Mesothelial cell of epicardium (in vitro differentiated cells): ENCODE measurements at places on chromosomes 3 and 15.
A peak's percentile ranks its signal among the peaks of the same experiment; 100 is the strongest.

DNA sequence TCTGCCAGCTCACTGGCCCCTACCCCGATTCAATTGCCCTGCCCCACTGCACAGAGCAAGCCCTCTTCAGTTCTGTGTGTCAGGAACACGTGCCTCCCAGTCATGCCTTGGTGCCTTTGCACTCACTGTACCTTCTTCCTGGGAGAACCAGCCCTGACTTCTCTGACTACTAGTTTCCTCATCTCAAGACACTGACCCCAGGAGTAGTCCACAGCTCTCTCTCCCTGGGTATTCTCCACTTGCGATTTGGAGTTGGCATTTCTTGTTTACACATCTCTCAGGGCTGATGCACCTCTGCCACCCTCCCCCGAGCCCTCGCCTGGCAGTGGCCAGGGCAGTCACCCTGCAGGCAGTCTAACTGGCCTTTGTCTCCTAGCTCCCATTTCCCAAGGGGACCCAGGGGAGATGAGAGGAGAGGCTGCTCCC lies 5.7 kb downstream of the CISH start:
- DNase-seq: no peak

GRCh38 chr15:52326756-52327155 lies 31.2 kb upstream of the MYO5C start:
- no peak for DNase-seq

DNA sequence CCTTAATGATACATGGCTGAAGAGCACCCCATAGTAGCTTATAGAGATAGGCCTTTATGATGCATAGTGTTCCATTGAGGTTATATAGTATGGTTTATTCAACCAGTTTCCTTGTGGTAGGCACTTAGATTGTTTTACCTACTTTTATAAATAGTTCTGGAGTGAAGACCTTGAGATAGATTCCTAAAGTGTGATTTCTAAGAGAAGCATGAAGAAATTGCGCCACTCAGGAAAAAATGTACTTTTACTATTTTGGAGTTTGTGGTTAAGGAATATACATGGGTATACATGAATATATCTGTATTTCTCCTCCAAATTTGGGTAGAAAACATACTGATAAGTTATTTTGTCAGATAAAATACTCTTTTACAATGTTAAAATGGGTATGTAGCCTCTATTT lies 70.5 kb downstream of the CHD2 start:
- no peak for DNase-seq

DNA sequence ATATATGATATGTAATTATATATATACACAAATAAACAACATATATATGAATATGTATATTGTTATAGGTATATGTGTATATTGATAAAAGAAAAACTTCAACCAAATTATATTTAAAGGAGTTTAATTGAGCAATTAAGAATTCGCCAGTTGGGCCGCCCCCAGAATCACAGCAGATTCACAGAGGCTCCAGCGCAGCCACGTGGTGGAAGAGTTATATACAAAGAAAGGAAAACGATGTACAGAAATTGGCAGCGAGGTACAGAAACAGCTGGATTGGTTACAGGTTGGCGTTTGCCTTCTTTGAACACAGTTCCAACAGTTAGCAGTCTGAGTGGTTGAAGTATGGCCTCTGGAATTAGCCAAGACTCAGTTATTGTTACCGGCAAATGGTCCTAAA lies 137.3 kb upstream of the SLC24A5 start:
- no peak for DNase-seq

DNA sequence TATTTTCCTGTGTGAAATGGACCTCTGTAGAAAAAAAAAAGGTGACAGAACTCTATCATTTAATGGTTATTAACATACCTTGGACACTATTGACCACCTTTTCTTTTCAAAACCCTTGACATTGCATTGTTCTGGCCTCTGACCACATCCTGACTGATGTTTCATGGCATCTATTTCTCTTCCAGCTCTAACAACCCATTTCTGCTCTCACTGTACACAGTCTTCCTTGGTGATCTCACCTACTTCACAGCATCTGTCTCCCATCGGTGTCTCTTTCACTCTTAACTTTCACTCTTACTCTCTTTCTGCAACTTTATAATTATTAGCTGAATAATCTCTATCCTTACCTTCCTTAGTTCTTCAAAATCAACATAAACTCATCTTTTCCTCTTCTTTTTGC lies 217.4 kb upstream of the CD96 start:
- DNase-seq: no peak

DNA sequence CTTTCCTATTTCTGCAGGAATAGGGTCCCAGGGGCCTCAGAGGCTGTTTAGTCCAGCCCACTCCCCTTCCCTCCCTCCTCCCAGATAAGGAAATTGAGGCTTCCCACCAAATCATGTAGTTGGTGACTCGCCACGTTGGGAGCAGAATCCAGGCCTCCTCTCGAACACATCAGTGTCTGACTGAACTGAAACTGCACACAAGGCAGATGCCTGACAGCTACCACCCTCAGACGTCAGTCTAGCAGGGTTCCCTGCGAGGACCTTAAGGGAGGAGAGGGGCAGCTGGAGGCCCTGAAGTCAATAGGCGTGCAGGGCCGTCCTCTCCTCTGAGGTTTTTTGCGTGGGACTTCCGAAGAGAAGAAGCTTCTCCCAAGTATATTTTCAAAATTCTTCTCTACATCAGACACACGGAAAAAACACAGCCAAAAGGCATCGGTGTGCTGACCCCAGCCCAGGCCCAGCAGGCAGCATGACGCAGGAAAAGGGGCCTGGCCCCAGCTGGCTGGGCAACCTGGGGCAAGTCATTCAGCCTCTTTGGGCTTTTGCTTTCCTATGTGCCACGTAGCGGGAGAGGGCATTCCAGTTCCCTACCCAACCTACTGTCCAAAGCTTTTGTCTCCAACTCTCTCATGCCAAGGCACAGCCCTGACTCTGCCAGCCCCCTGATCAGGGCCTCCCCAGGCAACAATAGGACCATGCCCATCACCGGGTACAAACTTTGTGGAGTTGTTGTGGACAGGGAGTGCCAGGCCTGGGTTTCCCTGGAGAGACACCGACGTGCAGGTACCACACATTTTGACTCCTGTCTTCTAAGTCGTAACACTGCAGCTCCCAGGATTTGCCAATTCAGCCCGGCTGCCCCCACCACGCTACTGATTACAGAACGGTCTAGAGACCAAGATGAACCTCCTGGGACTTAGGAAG lies 283.1 kb downstream of the XXYLT1 start:
- DNase-seq: peak; percentile 25

- DNase-seq: no peak
Observed at GRCh38 chr3:95468331-95468730, 1346.1 kb upstream of the EPHA6 start.

- no peak for DNase-seq
Observed at GRCh38 chr3:121979734-121980449, 42.2 kb downstream of the ILDR1 start.

DNA sequence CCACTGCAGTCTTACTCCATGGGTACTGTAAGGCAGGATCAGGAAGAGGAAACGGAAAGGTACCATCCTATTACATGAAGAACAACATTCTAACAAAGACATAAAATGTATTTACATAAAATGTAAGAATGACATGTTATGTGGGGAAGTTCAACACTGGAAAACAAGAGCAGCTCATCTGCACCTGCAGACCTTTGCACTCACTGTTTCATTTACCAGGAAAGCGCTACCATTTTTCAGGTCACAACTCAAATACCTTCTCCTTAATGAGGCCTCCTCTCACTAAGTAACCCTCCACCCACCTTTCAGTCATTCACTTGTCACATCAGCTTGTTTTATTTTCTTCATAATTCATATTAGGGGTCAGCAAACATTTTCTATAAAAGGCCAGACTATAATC lies 2.6 kb downstream of the TMCC1 start:
- no peak for DNase-seq

- DNase-seq: no peak
Observed at GRCh38 chr15:38421069-38421690, 32.7 kb upstream of the FAM98B start.

GRCh38 chr3:179324270-179324754 lies 1.5 kb downstream of the ZNF639 start:
- no peak for DNase-seq

- no peak for DNase-seq
Observed at GRCh38 chr3:43000387-43000786, 21.3 kb downstream of the GASK1A start.

GRCh38 chr15:89090791-89091626 lies 2.8 kb downstream of the ABHD2 start:
- no peak for DNase-seq

DNA sequence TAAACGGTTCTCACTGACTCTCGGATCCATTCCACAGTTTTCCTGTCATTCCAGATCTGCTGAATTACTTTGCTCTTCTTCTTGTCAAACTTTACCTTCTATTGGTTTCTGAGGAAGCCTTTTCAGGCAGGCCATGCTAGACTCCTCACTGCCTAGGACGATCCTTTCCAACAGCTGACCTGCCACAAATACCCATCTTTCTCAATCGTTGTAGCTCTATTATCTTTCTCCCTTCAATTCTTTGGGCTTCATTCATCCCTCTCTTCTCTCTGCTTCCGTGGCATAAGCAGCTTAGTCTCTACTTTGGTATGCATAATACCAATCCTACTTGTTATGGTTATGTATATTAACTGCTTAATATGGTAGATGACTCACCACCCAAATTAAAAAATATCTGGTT lies 421.8 kb downstream of the NLGN1 start:
- no peak for DNase-seq

GRCh38 chr3:81643721-81644120 lies 117.7 kb downstream of the GBE1 start:
- no peak for DNase-seq

DNA sequence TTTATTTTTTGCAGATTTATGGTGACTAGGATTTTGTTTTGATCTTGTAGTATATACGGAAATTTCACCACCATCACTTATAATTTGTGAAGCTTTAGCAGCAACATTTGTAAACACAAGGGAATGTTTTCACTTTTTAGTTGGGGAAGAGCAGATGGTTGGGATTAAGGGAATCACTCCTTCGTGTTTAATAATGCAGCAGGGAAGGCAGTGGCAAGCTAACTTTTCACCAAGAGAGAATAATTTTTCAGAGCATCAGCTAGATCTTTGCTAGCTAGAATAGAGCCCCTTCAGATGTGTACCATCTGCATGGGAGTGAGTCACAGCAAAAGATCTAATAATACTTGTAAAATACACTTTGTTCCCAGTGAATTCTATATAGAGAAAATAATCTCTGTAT lies 632.7 kb downstream of the CADM2 start:
- DNase-seq: no peak

GRCh38 chr15:92009162-92009561 lies 155.7 kb downstream of the SLCO3A1 start:
- no peak for DNase-seq

DNA sequence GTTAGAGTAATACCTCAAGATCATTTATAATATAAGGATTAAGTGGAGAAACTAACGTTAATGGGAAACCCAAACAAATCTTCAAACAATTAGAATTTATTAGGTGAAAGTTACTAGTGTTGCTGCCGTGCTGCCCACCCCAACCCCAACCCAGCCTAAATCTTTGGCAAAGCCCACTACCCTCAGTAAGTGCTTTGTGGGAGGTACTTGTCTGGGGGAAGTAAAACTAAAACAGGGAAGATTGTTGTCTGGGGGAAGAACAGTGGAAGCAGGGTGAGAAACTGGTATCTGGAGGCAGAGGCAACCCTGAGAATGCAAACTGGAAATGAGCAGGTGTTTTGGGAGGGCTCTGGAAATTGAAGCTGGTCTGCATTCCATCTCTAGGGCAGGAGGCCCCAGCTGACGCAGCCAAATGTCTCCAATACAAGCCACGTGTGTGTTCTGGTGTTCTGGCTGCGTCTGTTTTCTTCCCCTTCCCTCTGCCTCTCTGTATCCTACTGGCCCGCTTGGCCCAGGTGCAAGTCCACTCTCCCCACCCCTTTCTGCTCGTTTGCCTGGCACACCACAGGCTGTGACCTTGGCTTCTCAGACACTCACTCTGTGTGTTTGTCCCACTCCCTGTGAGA lies 32.7 kb downstream of the FEM1B start:
- peak; percentile 40 for DNase-seq

- no peak for DNase-seq
Observed at GRCh38 chr15:60130398-60130797, 126.3 kb downstream of the FOXB1 start.
